Stimulated activated CD8-positive, alpha-beta memory T cell treated with anti-CD3 and anti-CD28 coated beads, Interleukin-4, amount 100 ng/mL, for 4 hours (primary cell): ENCODE measurements at places on chromosomes 1 and 21.
A peak's percentile ranks its signal among the peaks of the same experiment; 100 is the strongest.

DNA sequence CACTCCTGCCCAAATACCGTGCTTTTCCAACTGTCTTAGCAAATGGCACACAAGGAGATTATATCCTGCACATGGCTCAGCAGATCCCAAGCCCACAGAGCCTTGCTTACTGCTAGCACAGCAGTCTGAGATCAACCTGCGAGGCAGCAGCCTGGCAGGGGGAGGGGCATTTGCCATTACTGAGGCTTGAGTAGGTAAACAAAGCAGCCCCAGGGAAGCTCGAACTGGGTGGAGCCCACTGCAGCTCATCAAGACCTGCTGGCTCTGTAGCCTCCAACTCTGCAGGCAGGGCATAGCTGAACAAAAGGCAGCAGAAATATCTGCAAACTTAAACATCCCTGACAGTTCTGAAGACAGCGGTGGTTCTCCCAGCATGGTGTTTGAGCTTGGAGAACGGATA is 70.1 kb upstream of the PTBP2 start:
- no peak for DNase-seq

- no peak for DNase-seq
These were observed 178.3 kb downstream of the TRABD2B start for GRCh38 chr1:47818682-47819573.

GRCh38 chr1:207825719-207826556 is 74.1 kb downstream of the CD46 start:
- peak; percentile 73 for DNase-seq

GRCh38 chr21:25459993-25460392 is 147.3 kb downstream of the MRPL39 start:
- no peak for DNase-seq

GRCh38 chr21:45454060-45454925 is 49.3 kb downstream of the COL18A1 start:
- DNase-seq = no peak

DNA sequence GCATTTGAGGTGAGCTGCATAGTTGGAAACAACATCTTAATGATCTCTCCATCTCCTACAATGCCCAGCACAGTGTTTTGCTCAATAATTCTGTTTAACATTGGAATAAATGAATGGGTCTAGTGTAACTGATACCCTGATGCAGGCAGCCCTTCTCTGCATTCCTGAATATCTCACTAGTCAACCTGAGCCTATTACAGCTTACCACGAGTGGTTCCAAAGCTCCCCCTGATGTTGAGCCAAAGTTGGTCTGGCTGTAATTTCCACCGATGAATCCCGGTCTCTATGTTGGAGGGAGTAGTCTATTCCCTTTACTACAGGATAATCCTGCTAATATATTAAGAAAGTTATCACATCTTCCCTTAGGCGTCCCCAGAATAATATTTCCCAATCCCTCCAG is 63.8 kb downstream of the ZBTB18 start:
- DNase-seq = no peak

DNA sequence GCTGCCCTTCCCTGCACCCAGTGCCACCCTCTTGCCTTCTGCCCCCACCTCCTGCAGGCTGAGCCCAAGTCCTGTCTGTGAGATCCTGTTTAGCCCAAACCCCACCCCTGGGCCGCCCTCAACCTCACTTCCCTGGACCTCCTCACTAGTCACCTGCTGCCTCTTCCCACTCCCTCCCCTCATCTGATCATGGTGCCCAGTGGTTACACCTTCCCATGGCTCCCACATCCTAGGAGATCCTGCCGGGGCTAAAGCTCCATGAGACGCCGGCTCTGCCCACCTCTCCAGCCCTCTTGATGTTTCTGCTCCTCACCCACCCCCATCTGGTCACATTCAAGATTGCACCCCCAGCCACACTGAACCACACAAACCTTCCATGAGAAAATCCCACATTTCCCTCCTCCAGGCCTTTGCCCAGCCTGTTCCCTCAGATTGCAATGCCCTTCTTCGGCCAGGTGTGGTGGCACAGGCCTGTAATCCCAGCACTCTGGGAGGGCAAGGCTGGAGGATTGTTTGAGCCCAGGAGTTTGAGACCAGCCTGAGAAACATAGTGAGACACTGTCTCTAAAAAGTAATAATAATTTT is 17.0 kb downstream of the TTC39A start:
- DNase-seq = no peak

DNA sequence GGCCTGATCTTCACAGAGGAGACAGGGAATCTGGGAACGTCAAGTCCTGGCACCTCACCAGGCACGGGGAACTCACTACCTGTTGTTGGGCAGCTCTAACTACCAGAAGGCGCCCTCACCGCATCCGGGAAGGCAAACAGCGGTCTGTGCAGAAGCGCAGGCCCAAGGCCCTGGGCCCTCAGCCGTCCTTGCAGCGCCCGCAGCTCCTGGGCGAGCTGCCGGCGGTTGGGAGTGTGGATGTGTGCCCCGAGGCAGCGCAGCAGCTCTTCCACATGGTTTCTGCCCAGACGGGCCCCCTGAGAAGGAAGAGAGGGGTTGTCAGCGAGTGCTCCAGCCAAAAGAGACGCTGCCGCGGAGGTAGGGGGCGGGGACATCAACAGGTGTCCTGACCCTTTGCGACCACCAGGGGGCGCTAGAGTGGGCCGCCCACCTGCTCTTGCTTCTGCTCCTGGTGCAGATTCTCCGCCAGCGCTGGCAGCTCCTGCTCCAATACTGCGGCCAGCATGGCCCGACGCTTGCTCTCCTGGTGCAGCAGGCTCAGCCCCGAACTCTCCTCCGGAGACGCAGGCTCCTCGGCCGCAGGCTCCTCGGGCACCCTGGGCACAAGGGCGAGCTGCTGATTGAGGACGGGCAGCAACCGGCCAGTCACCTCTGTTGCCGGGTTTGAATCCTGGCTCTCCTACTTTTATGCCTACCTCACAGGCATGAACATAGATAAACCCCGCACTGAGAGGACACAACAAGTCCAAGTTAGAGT is 9.3 kb downstream of the MAP3K6 start:
- peak; percentile 61 for DNase-seq

DNA sequence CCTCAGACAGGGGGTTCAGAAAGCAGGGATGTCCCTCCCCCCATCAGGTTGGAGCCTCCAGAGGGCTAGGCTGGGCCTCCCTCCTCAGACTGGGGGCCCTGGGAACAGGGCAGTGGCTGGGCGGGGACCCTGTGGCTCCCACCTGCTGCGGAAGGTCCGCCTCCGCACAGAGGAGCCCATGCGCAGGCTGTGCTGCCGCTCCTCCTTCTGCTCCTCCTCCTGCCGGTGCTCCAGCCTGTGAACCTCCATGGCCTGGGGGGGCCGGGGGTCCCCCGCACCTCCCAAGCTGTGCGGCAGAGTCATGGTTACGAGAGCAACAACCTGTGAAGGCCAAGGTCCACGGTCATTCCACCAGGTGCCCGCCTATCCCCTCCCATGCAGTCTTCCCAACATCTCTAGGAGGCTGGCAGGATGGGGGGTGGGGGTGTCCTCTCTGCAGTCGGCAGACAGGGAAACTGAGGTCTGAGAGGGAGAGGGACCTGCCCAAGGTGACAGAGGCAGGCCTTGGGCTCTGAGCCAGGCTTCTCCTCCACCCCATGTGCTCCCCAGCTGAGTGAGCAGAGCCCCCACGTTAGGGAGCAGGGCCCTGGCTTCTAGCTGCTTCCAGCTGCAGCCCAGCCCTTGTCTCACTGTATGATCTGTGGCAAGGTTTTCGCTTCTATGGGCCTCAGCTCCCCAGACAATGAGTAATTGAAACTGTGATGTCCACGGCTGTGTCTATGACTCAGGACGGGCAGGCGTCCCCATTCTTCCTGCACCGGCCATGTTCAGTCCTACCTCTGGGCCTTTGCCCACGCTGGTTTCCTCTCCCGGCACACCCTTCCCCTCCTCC is 3.4 kb downstream of the MYOM3 start:
- no peak for DNase-seq

- no peak for DNase-seq
These were observed 56.2 kb downstream of the SYT2 start for GRCh38 chr1:202654079-202654478.

GRCh38 chr1:157056269-157056668 is 10.7 kb upstream of the ARHGEF11 start:
- DNase-seq = no peak

DNA sequence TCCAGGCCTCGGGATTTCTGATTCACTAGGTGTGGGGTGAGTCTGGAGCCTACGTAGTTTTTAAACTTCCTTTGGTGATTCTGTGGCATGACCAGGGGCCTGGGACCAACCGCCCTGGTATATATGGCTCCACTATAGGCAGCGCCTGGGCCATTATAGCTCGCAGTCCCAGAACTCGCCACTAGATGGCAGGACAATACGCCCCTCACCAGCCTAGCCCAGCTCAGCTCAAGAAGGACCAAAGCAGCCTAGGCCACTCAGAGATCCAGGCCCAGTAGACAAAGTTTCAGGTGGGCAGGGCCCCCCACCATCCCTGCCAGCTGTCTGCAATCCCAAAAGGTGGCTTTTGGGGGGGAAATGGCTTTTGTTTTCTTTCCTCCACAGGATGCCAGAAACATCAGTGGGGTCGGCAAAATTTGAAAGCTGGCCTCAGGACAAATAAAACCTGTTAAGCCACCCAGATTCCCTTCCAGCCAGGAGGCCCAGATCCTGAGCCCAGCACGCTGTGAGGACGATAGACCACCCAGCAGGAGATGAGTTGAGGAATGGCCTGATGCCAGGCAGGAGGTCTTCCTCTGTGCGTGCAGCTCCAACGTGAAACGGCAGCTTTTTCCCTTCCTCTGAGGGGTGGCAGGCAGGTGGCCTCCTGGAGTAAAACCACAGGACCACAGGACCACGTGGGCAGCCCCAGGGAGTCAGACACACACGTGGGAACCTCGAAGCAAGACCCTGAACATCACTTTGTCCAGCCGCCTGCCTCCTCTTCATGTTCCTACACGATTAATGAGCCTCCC is 24.8 kb upstream of the TMEM51 start:
- DNase-seq = peak; percentile 62

- peak; percentile 29 for DNase-seq
These were observed 428 bp downstream of the POGZ start for GRCh38 chr1:151458802-151459330.

DNA sequence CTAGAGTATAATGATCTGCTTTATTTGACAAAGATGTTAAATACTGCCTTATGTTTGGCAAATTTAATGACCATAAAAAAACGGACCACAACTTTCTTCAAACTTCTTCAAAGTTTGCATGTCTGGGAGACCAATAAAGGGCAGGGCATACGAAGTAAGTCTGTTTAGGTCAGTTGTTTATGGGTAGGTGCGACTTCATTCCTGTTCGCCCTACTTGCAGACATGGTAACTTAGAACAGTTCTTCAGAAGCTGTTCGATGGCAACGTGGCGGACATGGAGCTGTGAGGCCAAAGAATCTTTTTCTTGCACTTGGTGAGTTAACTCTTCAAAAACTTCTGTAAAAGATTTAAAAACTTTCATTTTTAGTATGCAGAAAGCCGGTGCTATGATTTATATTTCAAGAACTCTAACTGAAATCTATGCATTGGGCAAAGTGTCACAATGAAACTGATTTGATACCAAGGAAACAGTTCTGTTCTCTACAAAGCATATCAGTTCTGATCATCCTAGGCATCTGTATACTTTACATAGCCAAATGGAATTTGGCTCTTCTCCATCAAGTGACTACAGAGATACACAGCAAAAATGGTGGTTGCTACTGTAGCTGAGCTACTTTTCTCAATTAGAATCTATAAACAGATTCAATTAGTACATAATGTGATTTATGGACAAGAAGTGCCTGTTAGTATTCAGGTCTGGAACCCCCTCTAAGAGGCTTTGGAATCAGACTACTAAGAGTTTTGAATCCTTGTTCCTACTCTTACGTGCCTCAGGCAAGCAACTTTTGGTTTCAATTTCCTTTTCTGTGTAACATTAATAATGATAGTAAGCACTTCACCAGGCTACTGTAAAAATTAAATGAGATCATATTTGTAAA is 25.7 kb downstream of the C21orf91 start:
- no peak for DNase-seq

- DNase-seq = no peak
These were observed 48.7 kb upstream of the PRELP start for GRCh38 chr1:203426870-203427269.

GRCh38 chr1:48757363-48757762 is 19.3 kb downstream of the BEND5 start:
- no peak for DNase-seq
